ENCODE measurements at places on chromosomes 6 and 20.

GRCh38 chr20:36398515-36398914, 92.4 kb downstream of the DLGAP4 start:
- DNase-seq, result no peak

DNA sequence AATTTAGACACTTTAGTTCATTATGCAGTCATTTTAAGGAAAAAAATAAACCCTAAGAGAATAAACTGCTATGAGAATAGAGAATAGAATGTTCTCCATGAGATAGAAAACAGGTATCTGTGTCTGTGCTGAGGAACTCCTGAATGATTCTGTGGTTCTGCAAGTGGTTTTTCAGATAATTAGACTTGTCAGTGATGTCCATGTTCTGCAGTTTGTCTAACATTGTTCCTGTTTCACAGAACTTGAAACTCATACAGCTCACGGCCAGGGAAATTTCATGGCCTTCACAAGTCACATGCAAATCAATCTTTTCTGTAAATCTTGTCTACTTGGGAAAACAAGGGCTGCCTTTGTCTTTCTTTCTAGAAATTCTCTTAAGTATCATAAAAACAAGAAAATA, 73.4 kb upstream of the HMGCLL1 start:
- no peak for DNase-seq

- DNase-seq, result peak; percentile 81
Observed at GRCh38 chr20:39081255-39081654, 119.1 kb downstream of the DHX35 start.

DNA sequence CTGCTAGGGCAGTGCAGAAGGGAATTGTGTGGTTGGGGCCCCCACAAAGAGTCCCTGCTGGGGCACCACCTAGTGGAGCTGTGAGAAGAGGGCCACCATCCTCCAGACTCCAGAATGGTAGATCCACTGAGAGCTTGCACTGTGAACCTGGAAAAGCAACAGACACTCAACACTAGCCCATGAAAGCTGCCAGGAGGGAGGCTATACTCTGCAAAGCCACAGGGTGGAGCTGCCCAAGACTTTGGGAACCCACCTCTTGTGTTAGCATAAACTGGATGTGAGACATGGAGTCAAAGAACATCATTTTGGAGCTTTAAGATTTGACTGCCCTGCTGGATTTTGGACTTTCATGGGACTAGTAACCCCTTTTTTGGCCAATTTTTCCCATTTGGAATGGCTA, 328.4 kb upstream of the KHDRBS2 start:
- DNase-seq, result no peak

GRCh38 chr6:134729561-134729960, 220.3 kb downstream of the ALDH8A1 start:
- DNase-seq, result no peak

GRCh38 chr20:59636766-59637370, 32.5 kb downstream of the PHACTR3 start:
- DNase-seq, result no peak

- DNase-seq, result no peak
Observed at GRCh38 chr6:13872681-13873080, 52.1 kb upstream of the RNF182 start.

GRCh38 chr6:121688974-121689373, 253.5 kb downstream of the GJA1 start:
- DNase-seq, result no peak

DNA sequence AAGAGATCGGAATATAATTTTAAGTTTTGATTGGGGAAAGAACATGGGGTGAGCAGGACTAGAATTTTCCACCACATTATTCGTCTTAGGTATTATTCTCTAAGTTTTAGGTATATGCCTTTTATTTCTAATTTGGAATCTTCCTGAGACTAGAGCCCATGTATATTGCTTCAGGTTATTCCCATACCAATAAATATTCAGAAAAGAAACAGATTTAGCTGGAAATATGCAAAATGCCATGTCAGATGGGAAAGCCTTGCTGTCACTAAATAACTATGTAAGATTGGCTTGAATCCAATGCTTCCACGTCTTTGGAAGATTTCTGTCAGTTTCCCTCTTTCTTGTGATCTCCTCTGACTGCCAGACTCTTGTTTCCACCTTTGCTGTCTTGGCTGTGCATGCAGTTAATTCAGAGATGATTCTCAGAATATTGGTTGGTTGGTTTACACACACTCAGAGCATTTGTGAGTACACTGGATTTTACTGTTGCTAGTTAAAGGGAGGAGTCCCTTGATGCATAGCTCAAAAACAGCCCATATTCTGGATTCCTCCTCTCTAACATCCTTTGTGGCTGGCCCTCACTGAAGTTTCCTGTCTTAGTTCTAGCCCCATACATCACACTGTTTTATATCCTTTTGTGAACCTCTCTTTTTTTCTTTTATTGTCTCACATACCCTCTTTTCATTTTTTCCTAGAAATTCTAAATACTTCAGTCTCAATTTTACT, 64.3 kb downstream of the GRM1 start:
- no peak for DNase-seq

DNA sequence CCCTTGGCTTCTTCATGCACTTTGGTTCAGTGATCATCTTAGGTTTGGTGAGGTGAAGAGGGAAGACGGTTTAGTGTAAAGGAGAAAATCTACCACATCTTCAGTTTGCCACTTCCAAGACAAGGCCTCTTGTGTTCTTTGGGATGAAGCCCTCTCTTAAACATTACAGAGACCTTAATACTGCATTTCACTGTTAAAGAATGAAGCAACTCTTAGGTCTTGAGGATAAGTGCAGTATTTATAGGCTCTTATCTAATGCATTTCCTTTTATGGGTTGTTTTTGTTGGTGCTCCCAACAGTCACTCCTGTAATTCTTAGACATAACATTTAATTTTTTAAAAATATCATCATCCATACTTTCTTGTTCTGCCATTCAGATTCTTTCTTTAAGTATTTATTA, 139.9 kb upstream of the LAMP5 start:
- no peak for DNase-seq

- DNase-seq, result no peak
Observed at GRCh38 chr6:154887051-154887450, 108.1 kb upstream of the TIAM2 start.

DNA sequence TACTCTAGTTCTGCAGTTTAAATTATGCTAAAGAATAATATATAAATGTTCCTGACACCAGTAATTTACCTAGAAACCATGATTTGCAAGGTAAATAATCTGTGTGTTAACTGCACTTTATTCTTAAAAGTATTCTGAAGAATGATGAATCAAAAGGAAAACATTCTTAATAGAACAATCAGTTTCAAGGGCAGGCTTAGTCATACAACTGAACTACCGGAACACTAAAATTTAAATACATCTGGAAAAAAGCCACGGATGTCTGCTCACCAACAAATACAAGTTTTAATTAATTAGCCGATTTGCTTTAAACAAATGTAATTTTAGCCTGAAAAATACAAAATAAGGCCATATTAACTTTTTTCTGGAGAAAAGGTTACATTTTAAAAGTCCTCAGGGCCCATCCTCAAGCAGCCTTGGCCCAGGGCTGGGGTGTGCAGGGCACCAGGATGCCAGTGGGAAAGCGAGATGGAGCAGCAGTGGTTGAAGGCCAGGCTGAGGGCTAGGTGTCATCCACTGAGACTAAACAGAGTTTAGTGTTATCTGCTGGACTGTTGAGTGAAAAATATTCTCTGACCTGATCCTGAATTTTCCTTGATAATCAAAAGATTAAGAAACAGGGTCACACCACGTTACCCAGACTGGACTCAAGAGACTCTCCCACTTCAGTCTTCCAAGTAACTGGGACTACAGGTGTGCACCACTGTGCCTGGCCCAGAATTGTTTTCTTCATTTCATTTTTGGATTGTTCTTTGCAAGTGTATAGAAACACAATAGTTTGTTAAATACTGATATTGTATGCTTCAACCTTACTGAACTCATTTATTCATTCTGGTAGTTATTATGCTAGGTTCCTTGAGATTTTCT, 88.2 kb upstream of the DST start:
- DNase-seq, result no peak

GRCh38 chr6:49772285-49772684, 14.8 kb downstream of the PGK2 start:
- no peak for DNase-seq

DNA sequence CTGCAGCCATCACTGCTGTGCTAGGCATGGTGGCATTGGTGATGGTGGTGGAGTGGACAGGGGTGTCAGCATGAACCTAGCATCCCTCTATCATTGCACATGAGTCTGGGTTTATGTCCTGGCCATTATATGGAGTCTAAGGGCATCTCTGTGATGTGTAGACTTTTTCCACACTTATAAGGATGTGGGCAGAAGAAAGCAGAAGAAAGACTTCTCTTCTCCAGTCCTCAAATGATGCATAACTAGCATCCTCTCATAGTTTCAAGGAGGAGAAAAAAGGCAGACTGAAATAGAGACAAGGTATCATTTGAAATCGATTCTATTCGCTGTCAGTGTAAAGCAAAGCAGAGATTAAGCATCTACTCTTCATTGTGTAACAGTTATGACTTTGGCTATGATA, 140.0 kb upstream of the ATXN1 start:
- no peak for DNase-seq

DNA sequence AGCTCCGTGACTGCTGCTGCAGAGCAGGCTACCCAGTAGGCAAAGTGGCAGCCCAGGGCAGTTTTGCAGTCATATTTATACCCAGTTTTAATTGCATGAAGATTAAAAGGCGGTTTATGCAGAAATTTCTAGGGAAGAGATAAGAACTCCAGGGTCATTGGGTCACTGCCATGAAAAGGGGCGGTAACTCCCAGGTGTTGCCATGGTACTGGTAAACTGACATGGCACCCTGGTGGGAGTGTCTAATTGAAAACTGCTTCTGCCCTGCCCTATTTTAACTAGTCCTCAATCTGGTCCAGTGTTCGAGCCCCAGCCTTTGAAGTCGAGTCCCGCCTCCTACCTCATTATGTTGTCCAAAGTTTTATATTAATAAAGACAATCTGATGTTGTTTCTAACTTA, 75.0 kb upstream of the FUCA2 start:
- no peak for DNase-seq

- no peak for DNase-seq
Observed at GRCh38 chr20:41370176-41370575, 3.6 kb upstream of the EMILIN3 start.

DNA sequence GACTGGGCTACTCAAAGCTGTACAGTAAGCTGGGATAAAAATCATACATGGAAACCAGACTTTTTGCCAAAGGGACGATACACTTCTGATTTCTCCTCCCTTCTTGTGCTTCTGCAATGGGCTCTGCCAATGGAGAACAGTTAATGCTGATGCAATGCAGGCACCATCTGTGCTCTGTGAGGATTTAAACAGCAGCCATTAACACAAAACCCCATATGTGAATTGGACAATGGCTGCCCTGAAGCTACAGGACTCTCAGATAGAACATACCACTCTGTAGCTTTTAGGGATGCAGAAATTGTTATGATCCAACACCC, 71.9 kb downstream of the GJA10 start:
- no peak for DNase-seq

DNA sequence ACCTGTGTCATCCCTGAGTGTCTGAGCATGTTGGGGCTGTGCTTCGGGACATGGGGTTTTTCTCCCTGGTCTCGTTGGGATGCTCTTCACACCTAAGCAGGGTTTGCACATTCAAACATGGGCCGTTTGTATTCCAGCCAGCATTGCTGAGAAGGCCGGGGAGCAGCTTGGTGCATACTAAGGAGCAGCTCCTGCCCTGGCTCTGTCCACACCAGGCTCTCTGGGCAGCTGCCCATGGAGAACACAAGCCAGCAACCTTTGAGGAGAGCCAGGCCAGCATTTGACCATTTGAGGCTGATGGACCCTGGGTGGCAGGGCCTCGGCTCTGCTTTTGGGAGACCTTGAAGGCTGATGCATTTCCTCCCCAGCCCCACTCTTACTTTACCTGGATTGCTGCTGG, 92.1 kb downstream of the PHACTR3 start:
- no peak for DNase-seq

DNA sequence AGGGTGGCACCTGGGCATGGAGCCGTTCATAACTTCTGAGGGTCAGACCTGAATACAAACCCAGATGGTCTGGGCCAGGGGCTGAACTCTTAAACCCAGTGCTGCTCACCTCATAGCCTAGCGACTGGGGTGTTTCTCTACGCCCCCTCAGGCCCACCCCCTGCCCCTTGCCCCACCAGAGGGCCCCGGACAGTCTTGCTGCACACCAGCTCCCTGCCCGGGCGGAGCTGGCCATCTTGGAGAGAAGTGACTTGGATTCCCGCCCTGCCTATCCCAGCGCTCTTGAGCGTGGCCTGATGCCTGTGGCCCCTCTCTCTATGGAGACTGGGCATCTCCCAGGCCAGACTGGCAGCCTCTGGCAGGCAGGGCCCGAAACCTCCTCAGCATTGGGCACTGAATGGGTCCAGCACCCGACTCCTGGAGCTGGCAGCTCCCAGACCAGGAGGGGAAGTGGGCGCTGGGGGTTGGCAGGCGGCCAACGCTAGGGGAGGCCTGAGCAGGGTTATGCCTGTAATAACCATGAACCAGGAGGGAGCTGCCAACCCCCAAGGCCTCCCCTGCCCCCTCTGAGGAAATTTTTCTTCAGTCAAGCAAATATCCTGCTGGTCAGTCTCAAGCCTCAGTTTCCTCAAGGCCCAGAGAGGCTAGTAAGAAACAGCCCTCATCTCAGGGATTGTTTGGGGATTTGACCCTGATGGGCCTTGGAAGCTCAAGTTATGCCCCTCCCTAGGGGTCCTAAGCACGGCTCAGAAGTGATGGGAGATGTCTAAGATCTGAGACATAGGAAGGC, 169.5 kb downstream of the VEGFA start:
- no peak for DNase-seq

- DNase-seq, result no peak
Observed at GRCh38 chr20:47850146-47850545, 64.9 kb upstream of the SULF2 start.

DNA sequence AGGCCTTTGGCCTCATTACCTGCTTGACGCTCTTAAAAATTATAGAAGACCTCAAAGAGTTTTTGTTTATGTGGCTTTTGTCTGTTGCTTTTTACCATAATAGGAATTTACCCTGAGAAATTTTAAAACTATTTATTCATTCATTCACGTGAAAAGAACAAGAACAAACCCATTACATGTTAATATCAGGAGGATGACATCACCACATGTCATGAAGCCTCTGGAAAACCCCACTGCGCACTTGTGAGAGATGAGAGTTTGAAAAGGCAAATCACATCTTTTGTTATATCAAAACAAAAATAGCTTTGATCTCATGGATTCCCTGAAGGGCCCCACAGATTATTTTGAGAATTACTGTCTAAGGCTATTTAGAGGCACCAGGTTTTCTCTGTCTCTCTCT, 61.3 kb upstream of the EYA2 start:
- DNase-seq, result no peak

DNA sequence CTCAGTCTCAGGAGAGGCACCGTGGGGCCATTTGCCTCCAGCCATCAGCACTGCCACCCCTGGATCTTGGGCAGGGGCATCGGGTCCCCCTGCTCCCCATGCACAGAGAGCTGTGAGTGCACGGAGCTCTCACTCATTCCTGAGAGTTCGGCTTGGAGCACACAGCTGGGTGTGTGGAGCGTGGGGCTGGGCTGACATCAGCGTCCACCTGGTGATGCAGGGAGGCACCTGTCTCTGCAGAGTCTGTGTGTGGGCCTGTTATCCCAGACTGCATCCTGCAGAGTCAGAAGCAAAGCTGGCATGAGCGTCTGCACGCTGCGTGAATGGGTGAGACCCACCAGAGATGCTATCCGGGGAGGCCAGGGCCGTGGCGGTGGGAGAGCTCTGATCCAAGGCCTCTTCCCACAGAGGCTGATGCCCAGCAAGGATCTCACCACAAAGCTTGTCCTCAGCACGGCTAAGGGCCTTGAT, 248.8 kb upstream of the AFDN start:
- no peak for DNase-seq

- no peak for DNase-seq
Observed at GRCh38 chr6:11174242-11174611, 58.2 kb downstream of the NEDD9 start.

GRCh38 chr6:142874676-142875075, 70.3 kb downstream of the HIVEP2 start:
- DNase-seq, result no peak
